Osteoblast (primary cell): ENCODE measurements at places on chromosomes 5 and 9. TPM values are rescaled to one million over a fixed set of nuclear protein-coding genes. Genes with fewer than 3 reads are reported as not detected.
A peak's percentile ranks its signal among the peaks of the same experiment; 100 is the strongest.

DNA sequence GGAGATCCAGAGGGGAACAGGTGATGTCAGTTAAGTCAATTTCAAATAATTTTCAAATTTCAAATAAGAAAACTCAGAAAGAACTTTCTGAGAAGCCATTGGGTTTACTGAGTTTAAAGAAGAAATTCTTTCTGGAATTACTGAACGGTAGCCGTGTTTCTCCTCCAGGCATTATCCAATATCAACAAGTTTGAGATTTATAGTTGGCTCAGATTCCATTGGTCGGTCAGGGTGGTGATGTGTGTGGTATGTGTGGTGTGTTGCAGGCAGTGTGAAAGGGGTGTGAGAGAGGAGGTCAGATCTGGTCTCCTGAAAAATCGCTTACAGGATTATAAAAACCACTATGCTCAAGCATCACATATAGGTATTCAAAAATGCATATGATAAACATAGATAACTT, 60.1 kb downstream of the PDE4D start:
- no peak for DNase-seq

ADAMTS6 gene
- total RNA-seq, result 135 and 150 TPM in 2 replicates

DNA sequence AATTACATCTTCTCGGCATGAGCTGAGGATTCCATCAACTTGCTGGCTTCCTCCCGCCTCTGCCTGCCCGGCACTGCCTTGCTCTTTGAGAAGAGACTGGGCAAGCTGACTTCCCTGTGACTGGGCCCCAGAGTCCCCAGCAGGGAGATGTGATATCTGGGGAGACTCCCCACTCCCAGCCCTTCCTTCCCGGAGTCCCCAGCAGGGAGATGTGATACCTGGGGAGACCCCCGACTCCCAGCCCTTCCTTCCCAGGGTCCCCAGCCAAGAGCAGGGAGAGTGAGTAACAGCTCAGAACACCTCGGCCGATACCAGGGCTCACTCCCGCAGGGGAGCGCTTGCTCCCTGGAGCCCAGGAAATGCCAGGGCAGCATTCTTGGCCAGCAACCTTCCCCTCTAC, 90.1 kb upstream of the NEURL1B start:
- no peak for DNase-seq

- DNase-seq, result peak; percentile 95
These were observed at the start of gene CTSL for GRCh38 chr9:87725900-87726709. CTSL (plus strand) TSS chr9:87726119; CDS start chr9:87727604, 1,485 bp downstream.

WHRN gene
- total RNA-seq, result 2.2 and 2.7 TPM in 2 replicates

COL23A1 gene
- under 0.01 TPM in 1 of 2 replicates, not detected in the other for total RNA-seq

- no peak for DNase-seq
These were observed 180.6 kb downstream of the FGF18 start for GRCh38 chr5:171599957-171600612.

- no peak for DNase-seq
These were observed 2.1 kb downstream of the FAM81B start for GRCh38 chr5:95393279-95393678.
